Muscle of leg (tissue), 16 donors: ENCODE measurements at places on chromosomes 7 and 10. TPM values are rescaled to one million over a fixed set of nuclear protein-coding genes. Genes with fewer than 3 reads are reported as not detected.

Gene TRIM50
- 0.44 TPM for total RNA-seq

Gene ASAH2
- 1.6 TPM for total RNA-seq

Gene ZSWIM8
- total RNA-seq: 40.7 TPM

Gene SPDYE9
- 0.04 TPM for total RNA-seq

DNA sequence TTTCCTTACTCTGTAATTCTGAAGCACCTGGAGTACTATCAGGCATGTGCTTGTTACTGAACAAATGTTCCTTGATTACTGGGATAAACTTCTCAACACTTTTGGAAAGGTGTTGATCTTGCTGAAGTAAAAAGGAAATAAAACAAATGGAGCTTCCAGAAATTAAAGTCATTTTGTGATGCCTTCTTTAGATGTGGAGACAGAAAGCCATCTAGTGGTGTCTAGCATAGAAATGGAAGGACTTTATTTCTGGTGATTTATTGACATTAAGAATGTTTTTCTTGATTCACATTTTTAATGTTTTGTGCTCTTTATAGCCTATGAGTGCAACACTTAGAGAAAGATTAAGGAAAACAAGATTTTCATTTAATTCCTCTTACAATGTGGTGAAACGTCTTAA, 1.4 kb downstream of the SFR1 start:
- peak; percentile 18 for DNase-seq

DNA sequence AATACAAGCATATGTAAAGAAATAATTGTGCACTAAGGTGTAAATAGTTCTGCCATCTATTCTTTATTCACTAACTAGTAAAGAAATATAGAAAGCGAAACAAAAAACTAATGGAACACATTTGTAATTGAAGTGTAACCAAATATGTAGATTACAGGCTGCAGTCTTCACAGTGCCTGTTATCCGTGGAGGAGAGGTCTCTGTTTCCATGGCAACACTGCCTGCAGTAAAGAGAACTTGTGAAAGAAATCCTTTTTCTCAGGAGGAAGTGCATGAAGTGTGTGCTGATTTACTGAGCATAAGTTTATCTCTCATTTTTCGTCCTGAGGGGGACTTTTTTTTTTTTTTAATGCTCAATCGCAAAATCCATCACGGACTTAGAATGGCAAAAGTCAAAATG, 102.5 kb downstream of the APBB1IP start:
- DNase-seq: peak; percentile 37

- DNase-seq: no peak
Measured at GRCh38 chr7:155702616-155703015, 58.2 kb downstream of the RBM33 start.

GRCh38 chr7:117323851-117324711, 1.2 kb upstream of the WNT2 start:
- DNase-seq: peak; percentile 78

GRCh38 chr7:15007507-15007906, 105.0 kb upstream of the DGKB start:
- no peak for DNase-seq
